ENCODE measurements at places on chromosomes 13 and 19. TPM values are rescaled to one million over a fixed set of nuclear protein-coding genes. Genes with fewer than 3 reads are reported as not detected.

Gene SUPT5H
- total RNA-seq, result 196 TPM

- no peaks in the 10 kb centered on the region for H3K4me1 ChIP-seq
- no peaks in the 10 kb centered on the region for H3K27me3 ChIP-seq
- H3K36me3 ChIP-seq, result no peaks in the 10 kb centered on the region
- DNase-seq, result no peak
- no peak overlapping the region for H3K4me3 ChIP-seq
Measured at GRCh38 chr13:21016487-21016886, 44.9 kb downstream of the LATS2 start.

GRCh38 chr13:113050734-113051431 lies 54.7 kb upstream of the F7 start:
- H3K4me3 ChIP-seq, result no peak overlapping the region
- H3K36me3 ChIP-seq, result no peaks in the 10 kb centered on the region
- no peaks in the 10 kb centered on the region for H3K27me3 ChIP-seq
- H3K27ac ChIP-seq, result no peak overlapping the region

DNA sequence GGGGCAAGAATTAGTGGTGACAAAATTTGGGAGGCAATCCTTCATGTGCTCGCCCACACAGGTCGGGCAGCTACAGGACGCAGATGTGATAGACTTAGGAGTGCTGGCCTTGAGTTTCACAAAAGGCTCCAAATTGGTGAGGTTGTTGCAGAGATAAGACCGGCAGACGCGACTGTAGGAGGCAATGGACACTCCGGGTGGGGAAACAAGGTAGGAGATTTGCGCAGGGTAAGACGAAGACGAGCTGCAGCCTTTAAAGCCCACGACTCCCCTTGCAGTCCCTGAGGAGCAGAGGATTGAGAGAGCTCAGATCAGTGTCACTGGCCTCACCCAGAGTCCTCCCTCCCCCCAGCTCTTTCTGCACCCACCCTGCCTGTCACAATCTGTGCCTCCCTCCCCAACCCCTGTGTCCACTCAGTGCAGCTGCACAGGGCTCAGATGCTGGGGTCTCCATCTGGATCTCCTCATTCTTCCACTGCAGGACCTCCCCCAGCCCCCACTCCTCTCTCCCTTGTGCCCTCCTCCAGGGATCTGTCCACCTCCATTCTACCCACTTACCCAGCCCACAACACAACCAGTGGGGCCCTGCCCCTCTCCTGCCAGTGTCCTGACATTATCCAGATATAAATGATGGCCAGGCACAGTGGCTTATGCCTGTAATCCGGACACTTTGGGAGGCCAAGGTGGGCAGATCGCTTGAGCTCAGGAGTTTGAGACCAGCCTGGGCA lies 6.3 kb downstream of the LYPD4 start:
- no peak for DNase-seq
- H3K27ac ChIP-seq, result no peak overlapping the region
- no peak overlapping the region for H3K4me3 ChIP-seq
- H3K27me3 ChIP-seq, result peaks cover 14% of the 10 kb centered on the region
- no peaks in the 10 kb centered on the region for H3K36me3 ChIP-seq

Gene PLIN5
- total RNA-seq, result not detected

Gene FAAP24
- total RNA-seq, result 9.4 TPM

DNA sequence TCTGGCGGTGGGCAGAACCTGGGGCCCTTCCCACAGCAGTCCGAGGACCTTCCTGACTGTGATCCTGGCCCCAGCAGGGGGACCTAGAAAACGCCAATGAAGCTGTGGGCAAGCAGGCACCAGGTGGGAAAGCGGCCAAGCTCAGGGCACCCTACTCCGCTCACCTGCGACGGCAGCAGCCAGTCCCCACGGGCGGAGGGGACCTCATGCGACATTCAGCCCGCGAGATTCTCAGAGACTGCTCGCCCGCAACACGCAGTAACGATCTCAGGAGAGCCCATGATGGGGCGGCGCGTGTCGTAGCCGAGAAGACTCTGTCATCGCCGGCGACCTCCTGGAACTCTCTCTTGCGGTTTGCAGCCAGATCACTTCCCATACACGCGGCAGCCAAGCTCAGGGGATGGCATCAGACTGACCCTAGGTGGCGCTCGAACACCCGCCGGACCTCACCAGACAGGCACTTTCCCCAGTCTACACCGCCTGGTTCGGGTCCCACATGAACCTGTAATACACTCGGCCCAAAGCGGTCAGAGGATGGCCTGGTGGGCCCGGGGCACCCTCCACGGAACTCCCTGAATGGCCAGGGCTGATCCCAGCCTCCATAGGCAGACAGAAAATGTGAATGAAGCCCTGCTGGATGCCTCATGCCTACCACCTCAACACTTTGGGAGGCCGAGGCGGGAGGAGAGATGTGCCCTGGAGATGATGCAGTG lies 26.5 kb downstream of the MAN2B1 start:
- H3K27ac ChIP-seq, result no peak overlapping the region
- H3K4me1 ChIP-seq, result peaks cover 11% of the 10 kb centered on the region
- DNase-seq, result peak; percentile 73
- no peaks in the 10 kb centered on the region for H3K36me3 ChIP-seq
- no peaks in the 10 kb centered on the region for H3K27me3 ChIP-seq

Gene CEACAM7
- not detected for total RNA-seq

- H3K4me1 ChIP-seq, result no peaks in the 10 kb centered on the region
- no peak overlapping the region for H3K27ac ChIP-seq
- no peaks in the 10 kb centered on the region for H3K36me3 ChIP-seq
- DNase-seq, result no peak
- no peaks in the 10 kb centered on the region for H3K27me3 ChIP-seq
Measured at GRCh38 chr13:107678075-107678689, 537.2 kb downstream of the LIG4 start.

GRCh38 chr13:35836446-35836845 lies 294.7 kb downstream of the DCLK1 start:
- no peaks in the 10 kb centered on the region for H3K27me3 ChIP-seq
- no peaks in the 10 kb centered on the region for H3K36me3 ChIP-seq
- no peaks in the 10 kb centered on the region for H3K4me1 ChIP-seq
- no peak for DNase-seq
- H3K27ac ChIP-seq, result no peak overlapping the region
